ENCODE measurements at places on chromosomes 12 and 14. TPM values are rescaled to one million over a fixed set of nuclear protein-coding genes. Genes with fewer than 3 reads are reported as not detected.

GRCh38 chr14:76320486-76320885 lies 55.5 kb upstream of the ESRRB start:
- no peak overlapping the region for H3K27ac ChIP-seq
- DNase-seq: no peak
- H3K4me1 ChIP-seq: no peaks in the 10 kb centered on the region
- H3K27me3 ChIP-seq: peaks cover 1% of the 10 kb centered on the region

The ZNF10 gene
- polyA plus RNA-seq: 15.0 TPM

The CLEC1A gene
- polyA plus RNA-seq: not detected

DNA sequence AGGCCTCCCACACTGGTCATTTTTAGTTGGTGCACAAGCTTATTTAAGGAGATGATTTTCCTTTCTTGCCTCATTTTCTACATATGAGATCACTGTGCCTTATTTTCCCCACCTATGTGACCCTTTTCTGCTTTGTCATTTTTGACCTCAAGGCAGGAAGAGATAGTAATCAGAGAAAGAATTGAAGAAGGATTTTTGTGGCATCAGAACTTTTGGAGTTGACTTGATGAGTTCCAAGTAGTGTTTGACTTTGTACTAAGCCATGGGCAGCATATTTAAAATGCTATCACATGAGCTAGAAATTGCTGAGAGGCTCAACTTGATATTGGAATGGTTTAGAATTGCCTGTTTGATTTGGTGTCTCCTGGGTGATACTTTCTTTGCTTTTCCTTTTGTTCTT lies 440.8 kb downstream of the AEBP2 start:
- DNase-seq: no peak
- no peak overlapping the region for H3K4me3 ChIP-seq
- no peaks in the 10 kb centered on the region for H3K36me3 ChIP-seq
- H3K4me1 ChIP-seq: no peaks in the 10 kb centered on the region

The SYCP3 gene
- 0.23 TPM for polyA plus RNA-seq

The VIPAS39 gene
- polyA plus RNA-seq: 14.6 TPM

The MIP gene
- not detected for polyA plus RNA-seq
